ENCODE measurements at places on chromosomes 7 and 10. TPM values are rescaled to one million over a fixed set of nuclear protein-coding genes. Genes with fewer than 3 reads are reported as not detected.

Gene HKDC1
- total RNA-seq = 19.1 TPM

Gene EN2
- total RNA-seq = 1.0 TPM

Gene CYP3A7
- total RNA-seq = not detected

Gene MYOZ1
- not detected for total RNA-seq

Gene TEX47
- not detected for total RNA-seq

Gene ADCY1
- total RNA-seq = 2.5 TPM

Gene LLCFC1
- not detected for total RNA-seq

Gene SNX10
- 4.3 TPM for total RNA-seq

Gene NRG3
- not detected for total RNA-seq

Gene ELN
- total RNA-seq = 0.10 TPM

Gene VWDE
- total RNA-seq = 0.55 TPM

Gene PRKAR2B
- total RNA-seq = 3.9 TPM

Gene ABCA13
- 0.01 TPM for total RNA-seq

Gene SDK1
- total RNA-seq = 0.46 TPM
